ENCODE measurements at places on chromosomes 13 and 19.

DNA sequence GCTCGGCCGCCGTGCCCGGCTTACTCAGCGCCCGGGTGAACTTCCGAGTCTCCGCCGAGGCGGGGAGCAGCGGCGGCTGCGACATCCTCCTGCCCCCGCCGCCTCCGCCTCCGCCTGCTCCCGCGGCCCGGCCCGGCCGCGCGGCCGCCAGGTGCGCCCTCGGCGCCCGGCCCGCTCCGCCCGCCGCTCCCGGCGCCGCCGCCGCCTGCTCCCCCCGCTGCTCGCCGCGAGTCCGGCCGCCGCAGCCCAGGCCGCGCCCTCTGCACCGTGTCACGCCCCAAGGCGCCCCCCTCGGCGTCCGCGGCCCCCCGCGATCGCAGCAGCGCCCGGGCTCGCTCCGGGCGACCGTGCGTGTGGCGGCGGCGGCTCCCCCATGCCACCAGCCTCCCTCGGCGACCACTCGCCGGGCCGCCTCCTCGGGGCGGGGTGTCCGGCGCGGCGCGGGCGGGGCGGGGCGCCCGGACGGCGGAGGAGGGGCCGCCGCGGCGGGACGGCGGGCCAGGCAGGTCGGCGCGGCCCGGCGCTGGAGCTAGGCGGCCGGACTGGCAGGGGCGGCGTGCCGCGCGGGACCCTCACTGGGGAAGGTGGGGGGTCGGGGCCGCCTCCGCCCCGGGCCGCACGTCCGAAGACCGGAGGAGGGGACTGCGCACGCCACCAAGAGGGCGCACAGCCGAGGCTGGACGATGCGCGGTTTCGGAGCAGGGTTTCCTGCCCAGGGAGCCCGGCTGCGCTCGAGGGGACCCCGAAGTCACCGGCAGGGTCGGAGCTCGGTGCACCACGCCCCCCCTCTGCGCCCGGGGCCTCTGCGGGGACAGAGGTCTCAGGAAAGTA, 108.6 kb upstream of the DOCK9 start:
- no peak for DNase-seq

DNA sequence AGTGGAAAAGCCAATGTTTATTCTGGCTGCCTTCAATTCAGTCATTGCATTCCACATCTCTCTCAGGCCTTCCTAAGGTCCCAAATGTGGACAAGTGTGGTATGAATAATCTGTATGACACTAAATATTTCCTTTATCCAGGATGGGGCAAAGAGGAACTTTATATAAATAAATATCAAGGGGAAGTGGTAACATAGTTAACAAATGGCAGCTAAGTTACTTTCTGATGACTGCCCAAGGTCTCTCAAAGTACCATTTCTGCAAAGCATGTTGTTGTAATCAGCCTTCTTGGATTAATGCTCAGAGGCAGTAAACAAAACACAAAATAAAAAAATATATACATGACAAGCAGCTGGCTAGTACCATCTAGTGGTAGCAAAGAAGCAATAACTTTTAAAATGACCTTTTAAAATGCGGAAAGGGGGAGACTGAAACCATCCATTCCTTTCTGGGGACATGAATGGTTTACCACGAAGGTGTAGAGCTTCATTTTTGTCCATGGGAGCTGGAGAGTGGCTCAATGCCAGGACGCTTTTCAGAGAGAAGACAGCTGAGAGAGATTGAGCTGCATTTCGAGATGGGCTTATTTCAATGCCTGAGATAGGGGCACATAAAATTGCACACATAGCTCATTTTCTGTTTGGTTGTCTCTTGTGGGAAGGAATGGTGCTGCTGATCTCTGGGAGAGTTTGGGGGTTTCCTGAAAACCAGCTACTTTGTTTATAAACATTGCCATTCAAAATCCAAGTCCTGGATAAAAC, 259.2 kb downstream of the RFC3 start:
- DNase-seq, result peak; percentile 12

GRCh38 chr19:4594201-4594600, 34.7 kb upstream of the SEMA6B start:
- DNase-seq, result no peak

- no peak for DNase-seq
Measured at GRCh38 chr19:13101590-13102415, 855 bp downstream of the LYL1 start.

DNA sequence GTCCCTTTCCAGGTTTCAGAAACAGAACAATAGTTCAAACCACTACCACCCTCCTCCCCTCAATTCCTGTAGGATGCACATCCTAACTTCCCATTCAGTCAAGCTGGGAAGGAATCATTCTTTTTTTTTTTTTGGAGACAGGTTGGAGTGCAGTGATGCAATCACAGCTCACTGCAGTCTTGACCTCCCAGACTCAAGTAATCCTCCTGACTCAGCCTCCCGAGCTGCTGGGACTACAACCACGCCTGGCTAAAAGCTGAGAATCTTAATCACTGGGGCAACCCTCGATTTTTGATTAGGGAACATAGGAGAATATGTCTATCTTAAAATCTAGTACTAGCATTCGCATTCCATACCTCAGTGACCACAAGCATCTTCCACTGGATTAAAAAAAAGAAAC, 146.2 kb downstream of the ABCC4 start:
- DNase-seq, result no peak

- DNase-seq, result no peak
Measured at GRCh38 chr13:50156561-50157127, 141.4 kb downstream of the KCNRG start.

DNA sequence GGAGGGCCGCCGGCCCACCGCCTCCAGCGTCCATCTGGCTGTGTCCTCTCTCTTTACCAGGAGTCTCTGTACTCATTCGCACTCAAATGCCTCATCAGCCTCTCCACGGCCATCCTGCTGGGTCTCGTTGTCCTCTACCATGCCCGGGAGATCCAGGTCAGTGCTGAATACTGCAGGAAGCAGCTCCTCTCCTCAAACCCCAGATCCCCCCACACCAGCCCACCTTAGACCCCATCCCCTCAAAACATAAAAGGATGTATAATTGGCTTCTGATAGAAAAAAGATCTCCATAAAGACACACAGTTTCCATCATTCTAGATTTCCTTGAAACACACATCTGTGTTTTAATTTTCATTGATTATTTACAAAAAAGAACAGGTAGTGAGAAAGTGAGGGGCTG, 8.1 kb downstream of the KCNN1 start:
- DNase-seq, result no peak

- no peak for DNase-seq
Measured at GRCh38 chr13:75285310-75285709, 196.7 kb downstream of the TBC1D4 start.

DNA sequence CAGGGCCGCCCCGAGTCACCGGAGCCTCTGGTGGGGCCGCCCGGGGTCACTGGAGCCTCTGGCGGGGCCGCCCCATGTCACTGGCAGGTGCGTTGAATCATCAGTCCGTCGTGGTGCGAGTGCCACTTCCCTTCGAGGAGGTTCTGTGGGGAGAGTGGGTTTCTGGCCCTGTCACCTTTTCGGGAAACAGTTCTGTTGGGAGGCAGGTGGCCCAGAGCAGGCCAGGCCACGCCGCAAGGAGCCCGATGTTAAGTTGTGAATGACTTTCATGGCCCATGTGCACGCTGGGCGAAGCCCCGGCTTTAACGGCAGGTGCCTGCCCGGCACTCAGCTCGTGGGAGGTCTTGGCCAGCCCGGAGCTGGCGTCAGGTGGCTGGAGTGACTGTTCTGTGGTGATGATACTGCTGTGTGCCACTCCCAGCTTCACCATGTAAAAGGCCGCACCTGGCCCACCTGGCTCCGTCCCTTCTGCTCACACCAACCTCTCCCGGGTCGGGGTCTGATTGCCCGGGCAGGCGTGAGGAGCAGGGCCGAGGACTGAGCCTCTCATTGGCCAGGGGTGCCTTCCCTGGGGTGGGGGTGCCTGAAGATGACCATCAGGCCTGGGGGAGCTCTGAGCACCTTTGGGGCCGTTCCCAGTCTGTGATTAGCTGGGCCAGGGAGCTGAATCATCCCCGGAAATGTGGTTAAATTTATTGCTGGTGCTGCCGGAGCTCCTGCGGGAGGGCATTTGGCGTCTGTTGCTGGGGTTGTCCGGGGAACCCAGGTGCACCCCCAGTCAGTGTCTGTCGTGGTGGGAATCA, 29.2 kb downstream of the CSNK1G2 start:
- DNase-seq, result no peak

DNA sequence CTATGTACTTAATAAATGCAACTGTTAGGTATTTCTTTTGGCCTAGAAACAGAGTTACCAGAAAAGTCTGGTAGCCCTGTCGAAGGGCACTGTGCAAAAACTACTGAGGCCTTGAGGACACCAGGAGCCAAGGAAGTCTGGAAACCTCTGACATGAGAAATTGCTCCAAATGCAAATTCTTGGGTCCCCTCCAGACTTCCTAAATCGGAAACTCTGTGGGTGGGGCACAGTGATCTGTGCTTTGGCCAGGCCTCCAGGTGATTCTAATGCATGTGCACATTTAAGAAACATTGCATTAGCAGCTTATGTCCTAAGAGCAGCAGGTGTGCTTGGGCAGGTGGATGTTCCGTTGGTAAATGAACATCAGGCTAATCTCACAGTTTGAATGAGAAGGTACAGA, 50.0 kb downstream of the STARD13 start:
- no peak for DNase-seq

- DNase-seq, result no peak
Measured at GRCh38 chr13:72072261-72072660, 205.3 kb upstream of the DACH1 start.

DNA sequence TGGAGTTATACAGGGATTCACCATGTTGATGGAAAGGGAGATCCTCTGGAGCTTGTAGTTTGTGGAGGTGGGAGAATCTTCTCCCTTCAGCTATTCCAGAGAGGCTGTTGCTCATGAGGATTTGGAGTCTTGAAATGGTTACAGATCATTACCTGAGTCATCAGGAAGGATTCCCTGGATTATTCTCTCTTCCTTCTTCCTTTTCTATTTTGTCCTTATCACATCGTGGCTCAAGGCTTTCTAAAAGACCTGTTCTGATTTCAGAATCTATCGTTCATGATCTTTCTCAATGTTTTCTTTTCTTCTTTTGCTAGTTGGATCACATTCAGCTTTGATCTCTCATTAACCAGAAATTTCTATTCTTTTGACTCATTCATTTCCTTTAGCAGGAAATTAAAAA, 196.0 kb downstream of the KLF5 start:
- DNase-seq, result no peak

GRCh38 chr19:10625003-10625761, at the start of gene SLC44A2:
Gene SLC44A2 (plus strand): TSS chr19:10625553. CDS start chr19:10625634, 81 bp downstream.
- no peak for DNase-seq

DNA sequence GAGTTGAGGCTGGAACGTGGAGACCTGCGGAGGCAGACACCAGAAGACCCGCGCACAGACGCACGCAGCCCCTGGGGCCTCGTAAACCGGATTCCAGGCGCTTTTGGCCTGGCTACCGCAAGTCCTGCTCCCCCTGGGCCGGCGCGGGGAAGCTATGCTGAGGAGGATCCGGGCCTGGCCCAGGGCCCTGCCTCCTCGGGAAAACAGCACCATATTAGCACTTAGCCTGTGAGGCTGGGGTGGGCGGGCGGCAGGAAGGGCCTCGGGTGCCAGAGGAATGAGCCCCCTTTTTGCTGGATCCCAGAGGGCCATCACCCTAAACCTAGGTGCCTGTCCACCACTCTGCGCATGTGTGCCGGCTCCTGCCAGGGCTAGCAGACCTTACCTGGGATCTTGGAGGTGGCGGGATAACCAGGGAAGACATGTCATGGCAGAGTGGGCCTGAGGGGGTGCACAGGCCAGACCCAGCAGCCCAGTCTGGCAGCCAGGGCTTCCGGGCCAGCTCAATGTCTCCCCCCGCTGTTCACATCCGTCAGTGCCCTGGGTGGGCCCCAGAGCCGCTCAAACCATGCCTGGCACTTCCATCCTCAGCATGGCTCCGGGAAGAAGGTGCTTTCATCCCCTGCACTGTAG, 7.3 kb downstream of the ELOF1 start:
- no peak for DNase-seq

GRCh38 chr13:45142440-45143345, 22.4 kb downstream of the GTF2F2 start:
- DNase-seq, result no peak

- DNase-seq, result no peak
Measured at GRCh38 chr13:106493533-106494220, 41.8 kb downstream of the EFNB2 start.

GRCh38 chr13:79740991-79741390, 260.0 kb downstream of the NDFIP2 start:
- DNase-seq, result no peak

DNA sequence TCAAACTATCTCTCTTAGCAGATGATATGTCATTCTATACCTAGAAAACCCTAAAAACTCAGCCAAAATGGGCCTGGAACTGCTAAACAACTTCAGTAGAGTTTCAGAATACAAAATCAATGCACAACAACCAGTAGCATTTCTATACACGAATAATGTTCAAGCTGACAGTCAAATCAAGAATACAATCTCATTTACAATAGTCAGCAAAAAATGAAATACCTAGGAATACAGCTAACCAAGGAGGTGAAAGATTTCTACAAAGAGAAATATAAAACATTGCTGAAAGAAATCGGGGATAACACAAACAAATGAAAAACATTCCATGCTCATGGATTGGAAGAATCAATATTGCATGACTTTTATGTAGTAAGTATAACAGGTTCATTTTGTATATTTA, 804.8 kb downstream of the SLITRK1 start:
- DNase-seq, result no peak

DNA sequence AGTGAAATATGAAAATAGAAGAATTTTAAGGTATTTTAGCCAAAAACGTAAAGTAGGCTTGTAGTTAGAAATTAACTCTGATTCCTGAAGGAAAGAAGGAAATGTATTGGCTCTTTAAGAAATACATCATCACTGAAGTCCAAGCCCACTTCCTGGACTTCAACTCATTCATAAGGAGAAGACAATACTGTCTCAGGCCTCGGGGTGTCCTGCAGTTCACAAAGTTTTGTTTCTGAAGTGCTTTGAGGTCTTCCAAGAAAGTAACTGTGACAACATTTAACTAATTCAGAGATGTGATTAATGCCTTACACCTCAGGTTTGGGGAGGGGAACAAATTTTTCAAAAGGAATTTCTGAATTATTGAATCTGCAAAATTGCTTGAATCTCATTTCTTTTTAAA, 65.8 kb upstream of the STARD13 start:
- DNase-seq, result no peak

GRCh38 chr19:14366529-14366928, 14.7 kb upstream of the ADGRE5 start:
- DNase-seq, result peak; percentile 49

GRCh38 chr13:33487575-33488243, 202.2 kb upstream of the STARD13 start:
- DNase-seq, result no peak

GRCh38 chr19:2309734-2310362, 1.9 kb upstream of the LINGO3 start:
- DNase-seq, result no peak

- no peak for DNase-seq
Measured at GRCh38 chr13:66001140-66001539, 1229.0 kb downstream of the PCDH9 start.

All from AG04449 (cell line).